Astrocyte (in vitro differentiated cells and primary cell): ENCODE measurements at places on chromosomes 2 and 18. TPM values are rescaled to one million over a fixed set of nuclear protein-coding genes. Genes with fewer than 3 reads are reported as not detected.

- H3K4me1 ChIP-seq = no peaks in the 10 kb centered on the region
- H3K27ac ChIP-seq = no peak overlapping the region
- H3K36me3 ChIP-seq = no peaks in the 10 kb centered on the region
Observed at GRCh38 chr18:69291044-69291443, 109.6 kb upstream of the DOK6 start.

Gene ABCB11
- total RNA-seq = 0.02 TPM in 1 of 2 replicates, not detected in the other

- no peaks in the 10 kb centered on the region for H3K27me3 ChIP-seq
- H3K27ac ChIP-seq = no peak overlapping the region
- DNase-seq = no peak
- H3K4me3 ChIP-seq = no peak overlapping the region
- peaks cover 46% of the 10 kb centered on the region for H3K36me3 ChIP-seq
Observed at GRCh38 chr18:24446953-24447538, 13.4 kb upstream of the HRH4 start.

DNA sequence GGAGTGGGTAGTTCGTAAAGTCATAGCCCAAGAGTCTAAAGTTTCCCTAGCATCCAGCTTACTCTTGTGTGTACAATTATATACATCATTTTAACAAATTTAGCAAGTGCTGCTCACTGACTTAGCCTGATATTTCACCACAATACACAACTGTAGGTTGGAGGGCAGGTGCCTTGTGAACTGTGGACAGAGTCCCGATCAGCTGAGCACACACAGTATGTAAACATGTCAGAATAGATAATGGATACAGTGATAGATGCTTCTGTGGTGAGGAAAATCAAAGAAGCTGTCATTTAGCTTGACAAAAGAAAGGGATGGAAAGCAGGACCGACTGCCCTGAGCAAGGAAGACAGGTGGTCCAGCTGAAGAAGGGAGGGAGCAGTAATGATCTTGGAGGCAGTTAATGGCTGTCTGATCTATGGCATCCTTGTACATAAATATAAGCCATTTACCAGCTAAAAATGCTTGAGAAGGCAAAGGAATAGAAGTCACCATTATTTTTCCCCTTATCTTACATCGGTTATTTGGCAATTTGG, 372.8 kb upstream of the UBE2E3 start:
- H3K4me1 ChIP-seq = no peaks in the 10 kb centered on the region
- H3K4me3 ChIP-seq = no peak overlapping the region
- H3K36me3 ChIP-seq = no peaks in the 10 kb centered on the region

- DNase-seq = no peak
- no peaks in the 10 kb centered on the region for H3K27me3 ChIP-seq
- H3K36me3 ChIP-seq = no peaks in the 10 kb centered on the region
- no peak overlapping the region for H3K27ac ChIP-seq
- no peaks in the 10 kb centered on the region for H3K4me1 ChIP-seq
Observed at GRCh38 chr18:75289761-75290160, 79.2 kb downstream of the TSHZ1 start.

GRCh38 chr2:176843208-176843607, 369.4 kb upstream of the HNRNPA3 start:
- H3K36me3 ChIP-seq = no peaks in the 10 kb centered on the region
- H3K4me1 ChIP-seq = no peaks in the 10 kb centered on the region
- no peak overlapping the region for H3K4me3 ChIP-seq
- no peaks in the 10 kb centered on the region for H3K27me3 ChIP-seq
- no peak overlapping the region for H3K27ac ChIP-seq

DNA sequence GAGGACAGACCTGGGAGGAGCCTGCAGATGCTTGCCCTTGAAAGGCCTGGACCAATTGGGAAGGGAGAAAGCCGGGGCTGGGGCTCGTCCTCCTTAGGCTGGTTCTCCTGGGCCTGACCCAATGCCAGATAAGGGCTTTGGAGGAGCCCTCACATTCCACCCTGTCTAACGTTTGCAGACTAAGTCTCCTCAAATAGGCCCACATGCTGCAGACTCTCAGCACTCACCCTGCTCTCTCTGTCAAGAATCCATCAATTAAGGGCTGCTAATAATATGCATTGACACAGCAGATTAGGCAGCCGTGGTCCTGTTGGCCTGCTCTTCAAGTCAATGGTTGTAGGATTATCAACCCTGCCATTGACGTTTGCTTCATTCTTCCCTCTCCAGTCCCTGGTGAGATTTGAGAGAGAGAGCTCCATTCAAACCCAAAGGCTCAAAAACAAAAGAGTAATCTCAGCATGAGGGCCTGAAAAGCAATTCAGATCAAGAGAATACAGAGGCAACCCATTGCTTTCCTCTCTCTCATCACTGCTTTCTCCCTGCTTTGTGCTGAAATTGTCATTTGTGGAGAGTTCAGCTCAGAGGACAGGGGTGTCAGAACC, 167.6 kb downstream of the INSIG2 start:
- no peaks in the 10 kb centered on the region for H3K36me3 ChIP-seq
- H3K4me1 ChIP-seq = peaks cover under 1% of the 10 kb centered on the region
- H3K27me3 ChIP-seq = no peaks in the 10 kb centered on the region
- DNase-seq = no peak
- no peak overlapping the region for H3K4me3 ChIP-seq
- H3K27ac ChIP-seq = no peak overlapping the region

GRCh38 chr2:216908300-216908699, 48.4 kb upstream of the TNP1 start:
- H3K27me3 ChIP-seq = no peaks in the 10 kb centered on the region
- H3K4me3 ChIP-seq = no peak overlapping the region
- no peak for DNase-seq
- H3K4me1 ChIP-seq = no peaks in the 10 kb centered on the region
- no peaks in the 10 kb centered on the region for H3K36me3 ChIP-seq

- no peaks in the 10 kb centered on the region for H3K27me3 ChIP-seq
- no peak overlapping the region for H3K4me3 ChIP-seq
- no peaks in the 10 kb centered on the region for H3K36me3 ChIP-seq
- peaks cover 4% of the 10 kb centered on the region for H3K4me1 ChIP-seq
- H3K27ac ChIP-seq = no peak overlapping the region
Observed at GRCh38 chr2:207412787-207413310, 116.9 kb upstream of the CREB1 start.

Gene ASB18
- not detected in 2 replicates for total RNA-seq

GRCh38 chr2:240559286-240559685, 871 bp upstream of the DUSP28 start:
- no peaks in the 10 kb centered on the region for H3K27me3 ChIP-seq
- DNase-seq = no peak

DNA sequence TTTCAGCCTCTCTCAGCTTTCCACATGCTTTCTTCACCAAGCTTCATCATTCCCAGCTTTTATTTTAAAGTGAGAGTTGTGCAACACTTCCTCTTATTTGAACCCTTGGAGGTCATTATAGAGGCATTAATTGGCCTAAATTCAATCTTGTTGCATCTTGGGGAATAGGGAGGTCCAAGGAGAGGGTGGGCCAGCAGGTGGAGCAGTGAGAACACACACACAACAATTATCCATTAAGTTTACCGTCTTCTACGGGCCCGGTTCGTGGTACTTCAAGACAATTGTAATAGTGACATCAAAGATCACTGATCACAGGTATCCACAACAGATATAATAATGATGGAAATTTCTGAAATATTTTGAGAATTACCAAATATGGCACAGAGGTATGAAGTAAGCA, 457.2 kb upstream of the SMIM21 start:
- no peaks in the 10 kb centered on the region for H3K4me1 ChIP-seq
- no peaks in the 10 kb centered on the region for H3K36me3 ChIP-seq
- DNase-seq = no peak
- H3K4me3 ChIP-seq = no peak overlapping the region

Gene INHBB
- total RNA-seq = 7.1 and 19.8 TPM in 2 replicates

Gene COL3A1
- total RNA-seq = 350 and 458 TPM in 2 replicates

- no peaks in the 10 kb centered on the region for H3K36me3 ChIP-seq
- H3K4me1 ChIP-seq = peaks cover 29% of the 10 kb centered on the region
- H3K4me3 ChIP-seq = no peak overlapping the region
Observed at GRCh38 chr18:42413870-42414269, 458.8 kb downstream of the PIK3C3 start.

DNA sequence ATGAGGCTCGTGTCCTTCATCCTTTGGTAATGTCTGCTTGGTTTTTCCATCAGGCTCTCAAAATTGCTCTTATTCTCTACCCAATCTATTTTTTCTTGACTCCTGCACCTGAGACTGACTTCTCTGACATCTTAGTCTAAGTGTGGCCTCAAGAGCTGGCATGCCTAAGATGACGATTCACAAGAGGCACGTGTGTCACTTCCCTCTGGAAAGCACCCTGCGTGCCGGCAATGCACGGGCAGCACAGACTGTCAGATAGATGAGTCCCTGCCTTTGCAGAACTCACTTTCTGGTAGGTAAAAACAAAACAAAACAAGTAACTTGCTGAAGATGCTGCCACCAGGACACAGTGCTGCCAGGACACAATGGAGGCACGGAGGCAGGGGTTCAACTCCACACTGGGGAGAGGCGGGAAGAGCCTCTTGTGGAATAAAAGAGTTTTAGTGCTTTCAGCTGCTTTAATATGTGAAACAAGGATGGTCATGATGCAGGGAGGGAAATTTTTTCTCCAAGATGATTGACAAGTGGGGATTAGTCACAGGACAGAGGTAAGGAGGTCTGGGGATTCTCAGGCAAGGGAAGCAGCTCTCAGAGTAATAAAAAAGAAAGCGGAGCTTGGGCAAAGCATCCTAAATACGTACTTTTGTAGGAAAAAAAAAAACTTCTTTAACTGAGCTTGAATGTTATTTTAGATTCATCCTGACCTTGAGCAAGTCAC, 27.3 kb downstream of the CYB5A start:
- H3K4me1 ChIP-seq = no peaks in the 10 kb centered on the region
- H3K36me3 ChIP-seq = no peaks in the 10 kb centered on the region
- no peaks in the 10 kb centered on the region for H3K27me3 ChIP-seq
- no peak overlapping the region for H3K27ac ChIP-seq
- DNase-seq = no peak

DNA sequence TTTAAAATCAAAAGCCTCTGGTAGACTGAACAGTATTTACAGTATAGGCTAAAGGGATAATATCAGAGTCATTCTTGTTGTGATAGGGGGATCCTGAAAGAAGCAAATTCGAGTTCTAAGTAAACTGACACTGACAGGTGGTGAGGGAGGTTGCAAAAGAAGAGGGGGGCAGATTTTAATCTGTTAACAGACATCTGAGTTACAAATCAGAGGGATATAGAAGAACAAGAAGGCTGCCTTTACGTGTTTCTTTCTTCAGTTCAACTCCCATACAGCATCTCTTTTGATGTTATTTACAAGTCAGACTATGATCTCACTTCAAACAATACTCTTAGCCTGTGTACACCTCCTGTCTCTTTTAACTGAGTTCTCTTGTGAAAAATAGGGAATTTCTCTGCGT, 16.3 kb upstream of the ITGA4 start:
- H3K27me3 ChIP-seq = no peaks in the 10 kb centered on the region
- no peak for DNase-seq
- no peaks in the 10 kb centered on the region for H3K4me1 ChIP-seq

GRCh38 chr18:33581856-33582255, 3.8 kb downstream of the ASXL3 start:
- peaks cover 10% of the 10 kb centered on the region for H3K4me1 ChIP-seq
- H3K4me3 ChIP-seq = no peak overlapping the region

Gene ARHGAP15
- total RNA-seq = not detected in 2 replicates

Gene QPCT
- total RNA-seq = 23.1 and 25.2 TPM in 2 replicates

DNA sequence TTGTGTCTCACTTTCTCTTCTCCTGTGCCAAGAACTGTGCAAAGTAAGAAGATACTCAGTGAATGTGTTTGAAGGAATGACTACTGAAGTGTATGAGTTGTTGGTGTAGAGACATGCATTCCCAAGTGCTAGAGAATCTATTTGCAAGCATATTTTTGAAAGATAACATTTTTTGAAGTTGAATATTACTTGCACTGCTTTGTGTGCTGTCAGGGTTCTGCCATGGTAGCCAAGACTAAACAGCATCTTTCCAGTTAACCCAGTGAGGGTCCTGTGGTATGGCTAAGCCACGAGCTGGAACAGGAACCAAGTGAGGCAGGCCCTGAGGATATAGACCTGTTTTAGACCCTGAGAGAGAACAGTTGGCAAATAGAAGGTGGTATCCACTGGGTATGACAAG, 35.2 kb upstream of the EFEMP1 start:
- H3K4me1 ChIP-seq = peaks cover 13% of the 10 kb centered on the region
- H3K36me3 ChIP-seq = no peaks in the 10 kb centered on the region
- peak overlapping the region; percentile 8 for H3K27ac ChIP-seq
- no peak overlapping the region for H3K4me3 ChIP-seq
- DNase-seq = peak; percentile 75

- H3K27me3 ChIP-seq = no peaks in the 10 kb centered on the region
- H3K27ac ChIP-seq = no peak overlapping the region
- no peaks in the 10 kb centered on the region for H3K36me3 ChIP-seq
Observed at GRCh38 chr18:39746201-39746600, 2180.6 kb upstream of the CELF4 start.

- H3K27me3 ChIP-seq = peaks cover 29% of the 10 kb centered on the region
- H3K36me3 ChIP-seq = no peaks in the 10 kb centered on the region
- peak; percentile 27 for DNase-seq
- peak overlapping the region; percentile 66 for H3K4me3 ChIP-seq
- peaks cover 6% of the 10 kb centered on the region for H3K4me1 ChIP-seq
Observed at GRCh38 chr2:17879137-17879912, 858 bp downstream of the KCNS3 start.

Gene NEURL3
- 0.34 and 0.38 TPM in 2 replicates for total RNA-seq

Gene GPAT2
- total RNA-seq = 0.27 TPM in 1 of 2 replicates, not detected in the other

- H3K36me3 ChIP-seq = no peaks in the 10 kb centered on the region
- H3K4me3 ChIP-seq = no peak overlapping the region
- H3K4me1 ChIP-seq = no peaks in the 10 kb centered on the region
Observed at GRCh38 chr2:53519918-53520841, 247.4 kb upstream of the CHAC2 start.

DNA sequence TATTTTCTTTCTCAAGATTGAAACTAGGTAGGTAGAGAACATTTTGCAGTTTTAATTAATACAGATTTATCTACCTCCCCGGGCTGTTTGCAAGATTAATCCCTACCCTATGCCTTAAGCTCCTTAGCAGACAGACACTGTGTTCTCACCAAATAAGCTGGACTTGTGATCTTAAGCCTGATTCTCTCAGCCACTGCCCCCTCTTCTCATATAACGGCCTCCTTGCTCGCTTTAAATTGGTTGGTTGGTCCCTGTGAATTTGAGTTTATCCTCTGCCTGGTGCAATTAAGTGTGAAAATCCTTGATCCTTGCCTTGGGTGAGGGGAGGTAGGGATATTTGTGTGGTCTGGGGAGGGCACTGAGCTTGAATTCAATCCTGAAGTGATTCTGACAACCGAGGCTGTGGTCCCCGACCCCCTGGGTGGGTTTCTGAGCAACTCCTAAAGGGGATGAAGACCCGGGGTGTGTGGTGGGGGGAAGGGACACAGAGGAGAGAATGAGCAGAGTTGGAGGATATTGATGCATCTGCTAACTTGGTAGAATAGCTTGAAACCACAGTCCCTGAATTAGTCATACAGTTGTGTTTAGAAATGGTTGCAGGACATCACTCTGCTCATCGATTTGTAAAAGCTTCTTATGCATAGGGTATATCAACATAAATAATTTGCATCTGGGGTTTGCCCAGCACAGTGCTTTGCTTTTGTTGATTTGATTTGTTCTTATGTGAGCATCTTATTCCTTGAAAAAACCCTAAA, 36.9 kb upstream of the NCKAP5 start:
- H3K36me3 ChIP-seq = no peaks in the 10 kb centered on the region
- H3K27ac ChIP-seq = no peak overlapping the region
- DNase-seq = peak; percentile 44
- H3K27me3 ChIP-seq = no peaks in the 10 kb centered on the region
- no peak overlapping the region for H3K4me3 ChIP-seq
